ENCODE measurements at places on chromosomes 1 and 21. TPM values are rescaled to one million over a fixed set of nuclear protein-coding genes. Genes with fewer than 3 reads are reported as not detected.
A peak's percentile ranks its signal among the peaks of the same experiment; 100 is the strongest.

The ATP5PF gene
- total RNA-seq: 116 TPM

The LMX1A gene
- total RNA-seq: not detected

The PAQR6 gene
- total RNA-seq: 3.3 TPM

DNA sequence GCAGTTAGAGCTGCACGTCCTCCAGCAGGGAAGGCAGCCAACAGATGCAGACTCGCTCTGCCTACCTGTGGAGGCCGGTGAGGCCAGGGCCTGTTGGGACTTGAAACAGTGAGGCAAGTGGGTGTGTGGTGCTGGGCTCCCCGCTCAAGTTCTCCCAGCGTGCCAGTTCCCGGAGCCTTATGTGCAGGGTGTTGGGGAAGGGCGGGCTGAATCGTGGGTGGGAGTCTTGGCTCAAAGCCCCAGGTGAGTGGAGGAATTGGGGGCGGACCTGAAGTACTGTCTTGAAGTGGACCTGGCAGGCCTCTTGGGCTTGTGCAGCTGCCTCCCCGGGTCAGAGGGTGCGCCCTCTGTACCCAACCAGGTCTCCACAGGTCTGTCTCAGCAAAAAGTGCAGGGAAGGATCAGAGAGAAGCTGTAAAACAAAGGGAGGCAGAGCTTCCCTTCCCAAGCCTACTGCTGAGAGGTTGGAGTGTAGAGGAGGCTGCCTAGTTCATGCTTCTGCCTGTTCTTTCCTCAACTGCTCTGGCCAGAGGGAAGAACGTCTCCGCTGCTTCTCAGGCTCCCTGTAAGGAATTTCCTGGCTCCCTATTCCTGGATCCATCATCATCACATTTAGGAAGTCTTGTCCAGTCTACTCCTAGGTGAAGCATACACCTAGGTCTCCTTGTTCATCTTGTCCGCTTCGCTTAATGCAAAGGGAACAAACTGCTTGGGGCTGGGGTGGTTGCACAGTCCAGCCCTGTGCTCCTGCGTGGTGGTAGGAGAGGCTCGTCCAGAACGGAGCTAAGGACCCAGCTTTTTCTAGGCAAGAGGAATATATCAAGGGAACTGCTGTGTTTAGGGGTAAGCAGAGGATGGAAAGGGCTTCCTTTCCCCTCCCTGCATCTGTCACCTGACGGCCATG lies 14.9 kb downstream of the UTP11 start:
- DNase-seq: no peak

DNA sequence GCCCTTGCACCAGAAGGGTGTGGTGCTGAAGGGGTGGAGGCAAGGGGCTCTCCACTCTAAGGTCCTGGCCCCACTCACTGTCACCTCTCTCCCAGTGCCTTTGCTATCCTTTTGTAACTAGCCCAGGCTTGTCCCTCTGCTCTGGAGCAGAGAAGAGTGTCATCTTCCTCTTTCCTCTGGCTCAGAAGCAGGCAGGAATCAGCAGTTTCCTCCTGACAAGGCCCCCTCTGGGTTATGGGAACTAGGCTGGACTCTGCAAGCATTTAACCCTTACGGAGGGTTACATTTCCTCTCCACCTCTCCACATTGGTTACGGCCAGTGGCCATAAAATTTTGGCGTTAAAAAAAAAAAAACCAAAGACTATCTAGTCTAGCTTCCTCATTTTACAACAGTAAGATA lies 30.4 kb downstream of the PLXNA2 start:
- no peak for DNase-seq

DNA sequence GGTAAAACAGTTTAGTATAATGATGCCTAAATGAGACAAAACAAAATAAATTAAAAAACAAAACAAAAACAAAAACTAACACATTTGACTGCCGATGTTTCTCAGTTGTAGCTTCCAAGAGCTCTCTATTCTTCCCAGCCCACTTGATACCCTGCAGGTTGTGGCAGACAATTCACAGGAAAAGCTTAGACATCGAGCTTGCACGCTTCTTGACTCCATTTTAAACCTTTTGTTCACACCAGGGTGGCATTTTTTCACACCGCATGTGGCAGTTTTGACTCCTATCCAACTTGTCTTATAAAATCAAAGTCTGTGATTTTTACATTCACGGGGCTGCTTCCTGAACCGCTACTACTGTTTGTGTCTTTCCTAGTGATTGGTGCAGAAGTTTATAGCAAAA lies 575.9 kb downstream of the USP25 start:
- no peak for DNase-seq

- no peak for DNase-seq
Observed at GRCh38 chr21:27026501-27026900, 59.6 kb upstream of the ADAMTS5 start.

The TSPAN2 gene
- total RNA-seq: 0.60 TPM

DNA sequence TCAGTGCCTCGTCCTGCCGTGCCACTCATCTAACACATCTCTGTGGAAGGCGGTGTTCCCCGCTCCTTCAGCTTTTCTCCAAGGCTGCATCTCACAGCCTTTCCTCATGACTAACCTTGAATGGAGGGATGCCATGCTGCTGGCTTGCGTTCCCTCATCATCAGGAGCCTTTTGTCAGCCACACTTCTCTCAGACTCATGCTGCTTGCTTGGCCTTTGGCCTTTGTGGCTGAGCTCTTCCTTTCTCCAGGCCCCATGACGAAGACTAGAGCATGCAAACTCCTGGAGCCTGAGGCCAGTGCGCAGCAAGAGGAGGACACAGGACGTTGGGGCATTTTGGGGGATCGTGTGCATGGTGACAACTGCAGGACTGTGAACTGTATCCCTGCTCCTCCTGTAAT lies 70.8 kb downstream of the SYT2 start:
- DNase-seq: no peak

DNA sequence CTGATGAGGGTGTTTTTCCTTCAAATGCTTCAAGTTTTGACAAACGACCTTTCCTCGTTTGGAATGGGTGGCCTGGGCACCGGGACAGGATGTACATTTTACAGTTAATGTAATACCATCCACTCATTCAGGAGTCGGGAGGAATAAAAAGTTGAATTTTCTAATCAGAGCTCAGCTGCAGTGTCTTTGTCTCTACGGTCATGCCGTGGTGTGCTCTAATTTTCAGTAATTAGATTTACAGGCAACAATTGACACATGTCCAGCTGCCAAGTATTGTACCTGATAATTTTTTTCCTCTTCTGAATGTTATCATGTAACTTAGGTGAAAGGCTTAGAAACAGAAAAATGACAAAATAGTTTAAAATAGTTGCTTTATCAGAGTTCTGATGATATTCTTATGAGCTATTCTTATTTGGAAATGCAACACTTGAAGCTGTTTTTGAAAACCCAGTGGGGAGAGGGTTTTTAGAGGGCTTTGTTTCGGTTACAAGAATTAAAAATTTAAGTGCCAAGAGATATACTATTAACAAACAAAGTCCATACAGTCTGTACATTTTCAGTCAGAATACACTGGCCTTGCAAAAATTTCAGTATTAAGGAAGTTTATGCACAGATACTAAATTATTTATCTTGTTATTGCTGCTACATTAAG lies 1.0 kb downstream of the CDKN2C start:
- no peak for DNase-seq

The UQCRH gene
- total RNA-seq: 68.7 TPM

DNA sequence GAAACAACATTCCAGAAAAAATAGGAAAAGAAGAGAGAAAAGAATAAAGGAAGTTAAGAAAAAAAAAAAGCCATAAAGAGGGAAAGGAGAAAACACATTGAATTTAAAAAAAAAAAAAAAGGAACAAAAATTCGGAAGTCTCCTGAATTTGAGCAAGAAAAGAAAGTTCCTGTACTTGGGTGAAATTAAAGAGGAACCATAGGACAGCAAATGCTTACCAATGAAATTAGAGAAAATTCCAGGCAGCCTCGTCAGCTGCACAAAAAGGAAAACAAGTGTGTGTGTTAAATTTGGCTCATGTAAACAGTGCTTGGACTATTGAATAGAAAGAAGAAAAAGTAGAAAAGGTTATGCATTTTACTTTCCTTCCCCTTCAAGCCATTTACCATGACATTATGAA lies 4.9 kb downstream of the IL12RB2 start:
- DNase-seq: no peak

GRCh38 chr21:28522014-28522799 lies 470.5 kb downstream of the LTN1 start:
- no peak for DNase-seq

The NTMT2 gene
- not detected for total RNA-seq

- no peak for DNase-seq
Observed at GRCh38 chr21:42245331-42246193, 26.6 kb downstream of the ABCG1 start.

DNA sequence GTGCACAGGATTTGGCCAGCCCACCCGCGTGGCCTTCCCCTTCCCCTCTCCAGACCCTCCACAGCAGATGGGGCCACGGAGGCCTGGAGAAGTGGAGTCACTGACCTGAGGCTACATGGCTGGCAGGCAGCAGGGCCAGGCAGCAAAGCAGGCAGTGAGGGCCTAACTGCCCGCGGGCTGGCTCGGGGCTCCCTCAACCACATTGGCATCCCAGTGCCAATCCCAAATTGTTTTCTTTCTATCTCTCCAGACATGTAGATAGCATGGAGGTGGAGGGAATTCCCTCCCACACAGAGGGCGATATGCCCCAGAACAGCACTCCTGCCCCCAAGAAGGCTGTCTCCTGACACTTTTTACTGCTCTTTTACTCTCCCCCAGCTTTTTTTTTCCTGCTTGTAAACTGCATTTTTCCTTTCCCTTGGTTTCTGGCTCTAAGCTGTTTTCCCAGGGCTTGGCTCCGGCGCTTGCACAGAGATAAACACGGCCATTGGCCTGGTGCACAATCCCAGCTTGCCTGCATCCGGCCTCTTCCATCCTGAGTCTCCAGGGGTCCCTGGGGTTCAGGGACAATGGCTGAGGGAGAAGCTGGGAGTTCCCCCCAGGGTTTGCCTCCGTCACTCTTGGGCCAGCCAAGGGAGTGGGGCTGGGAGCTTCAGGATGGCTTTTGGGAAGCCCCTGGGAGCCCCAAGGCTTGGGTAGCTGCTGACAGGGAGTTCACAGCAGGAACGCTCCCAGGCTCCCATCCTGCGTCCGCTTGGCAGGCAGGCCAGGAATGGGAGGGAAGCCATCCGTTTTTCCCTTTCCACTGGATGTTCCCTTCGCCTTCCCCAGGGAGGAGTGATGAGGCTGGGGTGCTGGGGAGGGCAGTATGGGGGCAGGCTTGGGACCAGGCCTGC lies 7.0 kb downstream of the EPHX1 start:
- peak; percentile 62 for DNase-seq

The BCAR3 gene
- 16.8 TPM for total RNA-seq

GRCh38 chr1:99352821-99353220 lies 88.5 kb downstream of the PLPPR4 start:
- no peak for DNase-seq

- no peak for DNase-seq
Observed at GRCh38 chr1:8649027-8649426, 168.4 kb downstream of the RERE start.

DNA sequence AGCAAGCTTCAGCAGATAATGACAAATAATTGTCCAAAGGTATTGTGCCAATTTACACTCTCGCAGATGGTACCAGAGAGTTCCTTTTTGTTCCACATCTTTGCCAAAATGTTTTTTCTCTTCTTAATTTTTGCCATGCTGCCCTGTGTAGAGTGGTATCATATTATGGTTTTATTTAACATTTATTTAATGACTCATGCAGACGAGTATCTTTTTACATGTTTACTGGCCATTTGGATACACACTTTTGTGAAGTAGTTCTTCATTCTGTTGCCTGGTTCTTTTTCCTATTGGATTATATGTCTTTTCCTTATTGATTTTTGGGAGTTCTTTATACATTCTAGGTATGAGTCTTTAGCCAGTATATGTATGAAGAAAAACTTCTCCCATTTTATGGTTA lies 151.1 kb downstream of the PCNX2 start:
- no peak for DNase-seq

The RCC2 gene
- 8.0 TPM for total RNA-seq

The CYP4Z1 gene
- total RNA-seq: 0.55 TPM

GRCh38 chr1:90902672-90903071 lies 119.2 kb downstream of the ZNF644 start:
- no peak for DNase-seq

GRCh38 chr1:54120018-54120697 lies 32.6 kb downstream of the CDCP2 start:
- DNase-seq: no peak

The LIN28A gene
- total RNA-seq: 1.1 TPM

The NKAIN1 gene
- total RNA-seq: not detected

DNA sequence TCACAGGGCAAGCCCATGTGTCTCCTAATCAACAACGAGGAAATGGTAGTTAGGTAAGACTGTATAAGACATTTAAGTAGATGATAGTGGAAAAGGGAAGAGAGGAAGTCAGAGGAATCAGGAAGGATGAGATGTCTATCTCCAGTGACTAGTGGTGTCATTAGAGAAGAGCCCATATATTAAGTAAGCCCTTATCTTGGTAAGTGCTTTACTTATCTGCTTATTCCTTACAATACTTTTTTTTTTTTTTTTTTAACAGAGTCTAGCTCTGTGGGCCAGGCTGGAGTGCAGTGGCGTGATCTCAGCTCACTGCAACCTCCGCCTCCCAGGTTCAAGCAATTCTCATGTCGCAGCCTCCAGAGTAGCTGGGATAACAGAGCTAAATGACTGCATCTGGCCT lies 29.5 kb downstream of the RNF11 start:
- DNase-seq: no peak

The AIRE gene
- total RNA-seq: not detected

The LEFTY1 gene
- 1.3 TPM for total RNA-seq

DNA sequence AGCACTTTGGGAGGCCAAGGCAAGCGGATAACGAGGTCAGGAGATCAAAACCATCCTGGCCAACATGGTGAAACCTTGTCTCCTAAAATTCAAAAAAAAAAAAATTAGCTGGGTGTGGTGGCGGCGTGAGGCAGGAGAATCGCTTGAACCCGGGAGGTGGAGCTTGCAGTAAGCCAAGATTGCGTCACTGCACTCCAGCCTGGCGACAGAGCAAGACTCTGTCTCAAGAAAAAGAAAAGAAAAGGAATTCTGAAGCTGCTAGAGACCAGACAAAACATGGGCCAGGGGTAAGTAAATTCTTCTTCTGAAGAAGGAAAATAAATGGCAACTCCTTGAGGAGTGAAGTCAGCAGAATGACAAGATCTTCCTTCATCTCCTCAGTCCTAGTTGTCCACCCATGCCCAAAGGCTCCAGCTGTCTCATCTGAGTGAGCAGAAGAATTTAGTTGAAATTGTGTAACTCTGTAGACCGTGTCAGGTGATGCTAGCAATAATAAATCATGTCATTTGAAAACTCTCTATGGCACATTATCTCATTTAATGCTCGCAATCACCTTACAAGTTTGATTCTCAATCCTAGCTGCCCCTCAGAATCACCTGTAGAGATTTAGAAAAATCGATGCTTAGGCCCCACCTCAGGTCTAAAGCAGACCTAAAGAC lies 14.3 kb downstream of the PDZK1 start:
- no peak for DNase-seq

The TMEM234 gene
- total RNA-seq: 4.8 TPM

The ETS2 gene
- total RNA-seq: 40.9 TPM

DNA sequence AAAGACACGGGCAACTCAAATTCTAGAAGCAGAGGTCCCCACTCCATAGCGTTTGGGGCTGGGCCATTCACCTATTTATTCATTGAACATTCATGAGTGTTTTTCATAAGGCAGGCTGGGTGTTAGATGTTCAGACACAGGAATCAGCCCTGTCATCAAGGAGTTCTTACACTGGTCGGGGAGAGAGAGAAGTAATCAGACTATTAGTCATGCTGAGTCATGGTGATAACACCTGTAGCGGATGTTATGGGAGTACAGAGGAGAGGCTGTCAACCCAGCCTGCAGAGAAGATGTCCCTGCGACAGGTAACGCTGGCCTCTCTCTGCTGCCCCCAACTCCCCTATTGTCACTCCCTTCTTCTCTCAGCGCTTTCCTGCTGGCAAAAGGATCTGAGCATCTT lies 17.2 kb downstream of the LY9 start:
- no peak for DNase-seq
